ENCODE measurements at places on chromosomes 2 and 18.

DNA sequence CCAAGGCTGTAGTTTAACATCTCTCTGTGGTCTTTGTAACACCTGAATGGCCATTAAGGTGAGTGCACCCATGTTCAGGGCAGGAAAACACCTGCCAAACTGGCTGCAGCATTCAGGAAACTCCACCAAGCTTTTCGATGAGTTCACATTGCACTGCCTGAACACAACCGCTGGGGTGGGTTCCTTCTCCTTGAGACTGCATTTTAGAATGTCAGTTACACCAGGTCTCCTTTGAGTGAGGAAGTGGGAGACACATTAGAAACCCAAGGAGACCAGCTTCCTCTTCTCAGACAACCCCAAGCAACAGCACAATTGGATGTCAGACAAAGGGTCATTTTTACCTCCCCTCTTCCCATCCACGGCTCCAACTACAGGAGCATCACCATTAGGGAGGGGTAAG lies 35.2 kb downstream of the CYRIA start:
- no peak for DNase-seq

- DNase-seq = peak; percentile 42
Measured at GRCh38 chr2:172242961-172243360, 140.3 kb upstream of the DLX2 start.

DNA sequence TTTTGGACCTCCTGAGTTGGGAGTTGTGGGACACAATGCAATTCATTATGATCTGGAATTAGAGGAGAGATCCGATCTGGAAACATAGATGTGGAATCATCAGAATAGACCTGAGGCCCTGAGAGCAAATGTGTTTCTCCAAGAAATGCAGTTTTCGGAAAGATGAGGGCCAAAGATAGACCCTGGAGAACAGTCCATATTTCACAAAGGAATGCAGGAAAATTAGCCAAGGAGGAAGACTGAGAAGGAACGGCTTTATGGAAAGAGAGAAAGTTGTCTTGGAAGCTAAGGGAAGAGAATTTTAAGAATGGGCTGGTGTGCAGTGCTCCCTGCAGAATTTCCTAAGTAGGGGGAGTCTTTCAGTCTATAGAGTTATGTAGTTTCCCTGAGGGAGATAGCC lies 11.1 kb upstream of the ZNF532 start:
- DNase-seq = no peak

GRCh38 chr2:196586511-196586991 lies 53.0 kb upstream of the CCDC150 start:
- DNase-seq = peak; percentile 72

Measured in Ammon's horn (tissue), 1 donor.